ENCODE measurements at places on chromosomes 2 and 18.

GRCh38 chr18:13269521-13270011 lies 51.0 kb downstream of the LDLRAD4 start:
- no peak for DNase-seq

DNA sequence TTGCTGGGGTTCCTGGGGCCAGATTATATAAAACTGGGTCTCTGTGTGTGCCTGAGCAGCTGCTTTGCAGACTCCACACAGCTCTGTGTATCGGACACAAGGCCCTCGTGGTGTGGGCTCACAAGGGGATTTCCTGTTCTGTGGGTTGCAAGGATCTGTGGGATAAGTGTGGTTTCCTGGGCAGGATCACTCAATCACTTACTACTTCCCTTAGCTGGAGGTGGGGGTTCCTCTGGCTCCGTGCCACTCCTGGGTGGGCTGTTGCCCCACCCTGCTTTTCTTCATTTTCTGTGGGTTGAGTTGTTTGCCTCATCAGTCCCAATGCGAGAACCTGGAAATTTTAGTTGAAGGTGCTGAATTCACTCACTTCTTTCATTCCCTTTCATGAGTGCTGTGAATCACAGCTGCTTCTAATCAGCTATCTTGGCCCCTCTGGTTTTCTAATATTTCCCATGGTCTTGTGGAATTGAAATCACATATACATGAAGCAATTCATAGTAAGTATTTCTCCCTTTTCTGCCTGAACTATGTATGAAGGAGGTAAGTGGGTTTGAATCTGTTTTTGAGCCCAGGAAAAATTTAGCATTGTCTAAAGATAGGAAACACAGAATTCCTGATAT lies 196.3 kb downstream of the DCDC2C start:
- DNase-seq, result no peak

GRCh38 chr18:6052449-6052913 lies 157.2 kb upstream of the TMEM200C start:
- no peak for DNase-seq

DNA sequence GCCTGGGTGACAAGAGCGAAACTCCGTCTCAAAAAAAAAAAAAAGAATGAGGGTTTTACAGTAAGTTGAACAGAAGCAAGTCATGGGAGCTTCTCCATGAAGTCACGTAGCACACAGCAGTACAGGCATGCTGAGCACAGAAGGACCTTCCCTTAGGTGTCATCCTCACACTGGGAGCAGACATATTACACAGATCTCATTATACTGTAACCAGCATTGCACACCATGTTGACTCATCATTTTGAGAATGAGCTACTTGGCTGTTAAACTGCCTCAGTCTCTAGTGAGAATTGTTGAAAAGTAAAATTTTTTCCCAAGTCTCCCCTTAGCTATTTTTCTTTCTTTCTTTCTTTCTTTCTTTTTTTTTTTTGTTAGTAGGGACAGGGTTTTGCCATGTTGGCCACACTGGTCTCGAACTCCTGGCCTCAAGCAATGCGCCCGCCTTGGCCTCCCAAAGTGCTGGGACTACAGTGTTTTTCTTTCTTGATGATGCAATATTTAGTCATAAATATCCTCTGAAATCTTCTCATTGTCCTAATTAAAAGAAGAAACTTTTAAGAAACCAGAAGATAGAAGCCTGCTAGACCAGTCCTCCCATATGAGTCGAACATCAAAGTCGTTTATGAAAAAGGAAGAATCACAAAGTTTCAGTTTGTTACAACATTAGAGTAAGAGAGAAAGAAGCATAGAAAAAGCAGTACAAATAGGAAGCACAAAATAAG lies 37.9 kb upstream of the PPP1CB start:
- no peak for DNase-seq

GRCh38 chr2:238236571-238236970 lies 3.3 kb downstream of the HES6 start:
- no peak for DNase-seq

- DNase-seq, result no peak
Observed at GRCh38 chr2:38409156-38410102, 32.4 kb upstream of the ATL2 start.

DNA sequence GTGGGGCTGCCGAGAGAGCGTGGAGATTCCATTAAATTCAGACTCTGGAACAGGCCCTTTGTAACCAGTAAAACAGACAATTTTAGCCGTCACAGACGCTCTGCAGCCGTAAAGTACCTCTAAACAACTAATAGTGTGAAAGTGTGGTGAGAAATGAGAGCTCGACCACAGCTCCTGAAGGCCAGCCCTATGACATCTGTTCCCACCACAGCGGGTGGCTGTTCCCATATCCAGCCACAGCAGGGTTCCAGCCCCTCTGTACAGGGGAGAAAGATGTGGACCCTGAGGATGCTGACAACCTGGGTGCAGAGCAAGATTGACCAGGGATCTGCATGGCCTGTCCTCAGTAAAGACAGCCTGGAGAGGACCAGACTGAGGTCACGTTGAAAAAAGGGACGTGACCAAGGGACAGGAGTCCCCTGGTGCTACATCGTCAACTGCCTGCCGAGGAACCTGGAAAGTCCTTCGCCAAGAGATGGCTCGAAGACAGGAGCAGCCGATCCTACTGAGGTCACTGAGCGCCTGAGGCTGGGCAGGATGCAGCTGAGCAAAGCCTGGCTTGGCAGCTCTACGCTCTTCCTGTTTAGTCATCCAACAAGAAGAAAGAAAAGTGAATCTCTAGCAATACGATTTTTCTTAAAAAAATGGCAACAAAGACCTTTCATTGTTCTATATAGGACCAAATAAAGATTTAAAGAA lies 831.7 kb downstream of the RNF144A start:
- DNase-seq, result no peak

- DNase-seq, result no peak
Observed at GRCh38 chr2:47720036-47720435, 62.9 kb upstream of the MSH6 start.

GRCh38 chr2:177606636-177607035 lies 214.1 kb downstream of the AGPS start:
- DNase-seq, result no peak

- no peak for DNase-seq
Observed at GRCh38 chr2:138494265-138494966, 7.2 kb upstream of the SPOPL start.
